ENCODE measurements at places on chromosomes 1 and 21.

GRCh38 chr1:61184040-61184713 lies 101.8 kb downstream of the NFIA start:
- DNase-seq: no peak

DNA sequence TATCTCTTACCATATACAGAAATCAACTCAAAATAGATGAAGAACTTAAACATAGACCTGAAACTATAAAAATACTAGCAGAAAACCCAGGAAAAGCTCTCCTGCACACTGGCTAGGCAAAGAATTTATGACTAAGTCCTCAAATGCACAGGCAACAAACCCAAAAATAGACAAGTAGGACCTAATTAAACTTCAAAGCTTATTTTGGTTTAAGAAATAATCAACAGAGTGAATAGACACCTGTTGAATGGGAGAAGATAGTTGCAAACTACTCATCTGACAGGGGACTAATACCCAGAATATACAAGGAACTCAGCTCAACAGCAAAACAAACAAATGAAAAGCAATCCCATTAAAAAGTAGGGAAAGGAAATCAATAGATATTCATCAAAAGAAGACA lies 40.7 kb downstream of the WARS2 start:
- DNase-seq: no peak

GRCh38 chr1:219088778-219089557 lies 84.7 kb upstream of the LYPLAL1 start:
- no peak for DNase-seq

- DNase-seq: no peak
Measured at GRCh38 chr1:94949681-94950661, 23.1 kb upstream of the CNN3 start.

GRCh38 chr1:91490501-91490900 lies 10.2 kb upstream of the CDC7 start:
- DNase-seq: no peak

DNA sequence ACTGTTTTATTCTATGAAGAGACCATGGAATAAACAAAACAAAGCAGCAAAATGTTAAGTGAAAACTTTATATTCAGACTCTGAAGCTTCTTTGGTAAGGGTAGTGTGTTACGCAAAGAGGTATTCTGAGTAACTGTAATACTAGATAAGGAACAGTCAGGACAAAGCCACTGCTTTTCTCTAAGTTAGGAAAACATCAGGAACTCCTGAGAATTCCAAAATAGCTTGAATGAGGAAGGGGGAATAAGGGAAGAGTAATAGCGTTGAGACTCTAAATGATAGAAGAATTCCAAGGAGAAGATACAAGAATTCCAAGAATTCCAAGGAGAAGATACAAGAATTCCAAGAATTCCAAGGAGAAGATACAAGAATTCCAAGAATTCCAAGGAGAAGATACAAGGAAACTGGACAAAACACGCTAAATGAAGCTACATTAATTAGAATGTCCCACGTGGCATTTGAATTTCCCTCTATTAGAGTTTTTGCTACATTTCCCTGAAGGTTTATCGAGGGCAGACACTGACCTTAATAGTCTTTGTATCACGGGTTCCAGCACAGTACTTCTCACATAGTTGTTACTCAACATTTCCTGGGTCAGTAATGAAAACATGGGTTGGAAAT lies 71.5 kb downstream of the SMYD3 start:
- no peak for DNase-seq

GRCh38 chr1:42052072-42052699 lies 101.0 kb upstream of the GUCA2B start:
- no peak for DNase-seq

GRCh38 chr1:9590945-9591668 lies 2.4 kb downstream of the TMEM201 start:
- DNase-seq: no peak

DNA sequence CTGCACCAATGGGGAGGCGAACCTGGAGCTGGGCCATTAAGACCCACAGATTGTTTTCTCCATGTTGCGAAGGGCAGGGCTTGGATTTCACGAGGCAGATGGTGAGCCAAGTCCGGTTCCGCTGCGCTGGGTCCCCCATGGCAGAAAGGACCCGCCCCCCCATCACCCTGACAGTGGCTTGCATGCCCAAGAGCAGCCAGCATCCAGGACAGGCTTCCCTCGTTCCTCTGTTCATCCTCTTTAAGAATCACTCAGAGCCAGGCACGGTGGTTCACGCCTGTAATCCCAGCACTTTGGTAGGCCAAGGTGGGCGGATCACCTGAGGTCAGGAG lies 15.8 kb upstream of the NPHP4 start:
- DNase-seq: no peak

GRCh38 chr1:206030191-206030590 lies 6.5 kb upstream of the CTSE start:
- no peak for DNase-seq
